ENCODE measurements at places on chromosomes 2 and 18.

DNA sequence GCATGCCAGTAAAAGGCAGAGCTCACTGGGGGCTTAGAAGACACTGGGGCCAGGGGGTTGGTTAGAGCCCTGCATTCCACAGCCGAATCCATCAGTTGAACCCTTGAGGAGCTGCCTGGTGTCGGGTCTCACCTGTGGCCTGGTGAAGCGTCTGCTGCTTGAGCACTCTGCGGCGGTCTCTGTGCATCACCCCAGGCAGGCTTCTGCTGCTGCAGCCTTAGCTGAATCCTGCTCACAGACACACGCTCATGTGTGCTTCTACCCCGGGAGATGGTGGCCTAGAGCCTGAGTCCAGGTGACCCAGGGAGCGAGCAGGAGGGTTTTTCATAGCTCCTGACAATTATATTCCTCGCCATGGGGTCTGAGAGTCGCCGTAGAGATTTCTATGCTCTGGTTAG lies 192.1 kb downstream of the MGAT5 start:
- DNase-seq, result no peak

GRCh38 chr2:65395621-65396347 lies 36.6 kb downstream of the SPRED2 start:
- DNase-seq, result no peak

- no peak for DNase-seq
These were observed 55.4 kb upstream of the ACYP2 start for GRCh38 chr2:54059986-54060385.

GRCh38 chr2:236512267-236512666 lies 57.4 kb upstream of the ACKR3 start:
- no peak for DNase-seq

DNA sequence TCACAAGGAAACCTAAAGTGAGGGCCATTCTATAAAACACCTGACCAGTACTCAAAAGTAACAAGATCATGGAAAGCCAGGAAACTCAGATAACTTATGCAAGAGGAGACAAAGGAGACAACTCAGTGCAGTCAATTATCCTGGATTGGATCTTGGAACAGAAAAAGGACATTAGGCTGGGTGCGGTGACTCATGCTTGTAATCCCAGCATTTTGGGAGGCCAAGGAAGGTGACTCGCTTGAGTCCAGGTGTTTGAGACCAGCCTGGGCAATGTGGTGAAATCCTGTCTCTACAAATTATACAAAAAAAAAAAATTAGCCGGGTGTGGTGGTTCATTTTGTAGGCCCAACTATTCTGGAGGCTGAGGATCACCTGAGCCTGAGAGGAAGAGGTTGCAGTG lies 424.5 kb upstream of the SPRED2 start:
- DNase-seq, result peak; percentile 19

DNA sequence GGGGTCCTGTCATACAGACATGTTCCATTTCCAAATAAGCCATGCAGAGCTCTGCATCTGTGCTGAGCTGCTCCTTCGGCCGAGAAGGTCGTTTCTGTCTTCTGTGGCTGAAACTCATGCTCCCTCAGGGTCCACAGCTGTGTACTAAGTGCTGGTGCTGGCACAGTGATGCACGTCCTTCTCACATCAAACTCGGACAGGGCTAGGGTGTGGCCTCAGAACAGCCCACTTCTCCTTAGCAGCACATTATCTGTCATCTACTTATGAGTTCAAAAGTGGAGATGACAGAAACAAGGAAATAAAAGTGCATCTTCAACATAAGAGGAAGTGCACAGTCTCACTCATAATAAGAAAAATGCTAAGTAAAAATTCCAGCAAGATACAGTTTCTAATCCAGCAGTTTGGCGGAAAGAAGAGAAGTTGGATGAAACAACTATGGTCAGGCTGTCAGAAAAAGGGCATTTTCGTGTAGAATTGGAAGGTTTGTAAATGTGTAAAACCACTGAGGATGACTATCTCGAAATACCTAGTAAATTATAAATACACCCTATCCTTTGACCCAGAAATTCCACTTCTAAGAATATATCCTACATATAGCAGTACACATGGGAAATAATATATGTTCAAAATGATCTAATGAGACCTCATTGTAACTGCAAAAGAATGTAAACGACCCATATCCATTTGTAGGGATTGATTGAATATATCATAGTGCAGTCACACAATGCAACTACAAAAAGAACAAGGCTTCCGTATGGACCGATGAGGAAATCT lies 53.7 kb upstream of the APCDD1 start:
- DNase-seq, result no peak

DNA sequence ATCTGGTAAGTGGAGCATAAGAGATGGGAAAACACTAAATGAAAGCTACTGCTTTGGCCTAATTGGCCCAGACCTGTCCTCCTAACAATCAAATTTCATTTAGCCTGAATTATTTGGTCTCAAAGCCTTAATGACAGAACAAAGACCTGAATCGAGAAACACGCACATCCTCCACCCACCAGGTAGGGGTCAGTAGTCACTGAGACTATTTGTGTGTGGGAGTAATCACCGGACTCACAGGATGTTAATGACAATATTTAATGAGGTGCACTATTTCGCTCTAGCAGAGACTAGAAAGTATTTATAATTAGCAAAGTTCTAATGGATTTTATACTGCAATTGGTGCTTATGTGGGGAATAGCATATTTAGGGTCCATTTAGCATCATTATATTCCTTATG lies 68.1 kb downstream of the RBM43 start:
- DNase-seq, result no peak

DNA sequence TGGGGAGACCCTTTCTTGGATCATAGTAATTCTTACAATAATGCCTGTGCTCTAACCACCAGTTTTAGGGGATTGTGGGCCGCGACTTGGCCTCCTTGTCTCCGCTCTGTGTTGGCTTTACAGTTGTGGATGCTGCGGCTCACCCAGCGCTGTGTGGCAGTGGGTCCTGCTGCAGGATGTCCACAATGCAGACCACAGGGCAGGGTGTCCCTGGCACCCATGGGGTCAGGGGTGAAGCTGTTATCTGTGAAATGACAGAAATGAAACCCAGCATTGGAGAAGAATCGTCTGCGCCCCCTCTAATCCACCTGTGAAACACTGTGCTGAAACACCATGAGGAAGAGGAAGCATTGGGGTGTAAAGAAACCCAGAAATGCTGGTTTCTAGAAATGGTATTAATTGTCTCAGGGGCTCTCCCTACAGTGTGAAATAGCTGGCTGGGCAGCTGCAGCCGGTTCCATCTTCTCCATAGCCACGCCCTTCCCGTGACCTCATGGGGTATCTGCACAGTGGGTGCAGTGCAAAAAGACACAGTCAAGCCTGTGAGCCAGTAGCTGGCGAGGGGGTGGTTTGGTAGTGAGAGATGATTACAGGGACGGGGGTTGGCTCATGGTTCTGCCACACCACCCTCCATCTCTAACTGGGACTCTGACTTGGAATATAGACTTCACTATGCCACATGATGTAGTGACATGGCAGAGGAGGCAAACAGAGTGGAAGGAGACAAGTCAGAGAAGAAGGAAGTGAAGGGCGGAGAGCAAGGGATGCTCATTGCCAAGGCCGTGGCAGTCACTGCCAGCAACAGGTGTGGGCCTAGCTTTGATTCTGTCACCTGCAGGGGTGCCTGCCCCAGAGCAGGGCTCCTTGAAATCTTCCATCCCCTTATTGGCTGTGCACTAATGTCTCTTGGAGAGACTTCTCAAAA lies 16.2 kb downstream of the INPP4A start:
- DNase-seq, result no peak

GRCh38 chr2:236743039-236743920 lies 173.7 kb downstream of the ACKR3 start:
- peak; percentile 57 for DNase-seq

DNA sequence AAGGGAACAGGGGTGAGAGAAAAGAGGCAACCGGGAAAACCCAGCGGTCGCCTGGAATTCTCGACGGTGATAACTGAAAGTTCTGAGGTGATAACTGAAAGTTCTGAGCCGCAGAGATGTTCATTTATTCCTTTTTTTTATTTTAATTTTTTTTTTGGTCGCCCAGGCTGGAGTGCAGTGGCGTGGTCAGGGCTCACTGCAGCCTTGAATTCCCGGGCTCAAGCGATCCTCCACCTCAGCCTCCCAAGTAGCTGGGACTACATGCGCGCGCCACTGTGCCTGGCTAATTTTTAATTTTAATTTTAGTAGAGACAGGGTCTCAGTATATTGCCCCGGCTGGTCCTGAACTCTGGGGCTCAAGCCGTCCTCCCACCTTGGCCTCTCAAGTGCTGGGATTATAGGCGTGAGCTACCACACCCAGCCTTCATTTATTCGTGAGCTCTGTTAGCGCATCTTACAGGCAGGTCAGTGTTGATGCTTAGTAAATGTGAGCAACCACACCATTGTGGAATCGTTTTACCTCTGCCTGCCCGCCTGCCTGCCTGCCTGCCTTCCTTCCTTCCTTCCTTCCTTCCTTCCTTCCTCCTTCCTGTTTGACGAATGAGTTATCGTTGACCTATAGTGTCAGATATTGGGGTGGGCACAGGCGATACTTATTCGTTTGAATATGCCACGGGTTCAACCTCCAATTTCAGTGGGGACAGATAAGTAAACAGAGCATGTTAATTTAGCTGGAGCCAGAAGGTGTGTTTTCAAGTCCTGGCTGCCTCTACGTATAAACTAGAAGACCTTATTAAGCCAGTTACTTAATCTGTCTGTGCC lies 557 bp upstream of the E2F6 start:
- DNase-seq, result no peak

DNA sequence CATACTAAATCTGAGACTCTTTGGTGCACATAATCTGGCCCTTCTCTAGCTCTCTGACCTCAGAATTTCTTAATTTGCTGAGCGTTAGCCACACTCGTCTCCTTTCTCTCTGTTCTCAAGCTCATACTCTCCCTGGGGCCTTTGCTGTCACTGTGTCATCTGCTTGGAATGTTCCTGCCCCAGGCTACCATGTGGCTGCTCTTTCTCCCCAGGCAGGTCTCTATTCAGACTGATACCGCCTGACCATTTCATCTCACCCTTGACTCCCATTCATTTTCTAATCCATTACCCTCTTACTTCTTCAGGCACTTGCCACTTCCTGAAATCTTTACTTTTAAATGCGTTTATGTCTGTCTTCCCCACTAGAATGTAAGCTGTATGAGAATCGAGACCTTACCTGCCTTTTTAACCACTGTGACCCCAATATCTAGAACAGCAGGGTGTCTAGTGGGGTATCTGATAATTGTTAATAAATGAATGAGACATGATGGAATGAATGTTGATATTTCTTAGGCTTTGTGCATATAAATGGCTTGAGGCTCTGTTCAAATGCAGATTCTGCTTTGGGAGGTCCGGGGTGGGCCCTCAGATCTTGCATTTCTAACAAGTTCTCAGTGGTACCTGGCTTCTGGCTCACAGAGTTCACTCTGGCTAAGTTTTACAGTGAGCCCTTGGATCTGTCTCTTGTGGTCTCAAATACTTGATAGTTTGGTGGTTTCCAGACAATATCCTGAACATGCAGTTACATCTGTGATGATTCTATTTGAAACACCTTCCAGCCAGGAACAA lies 89.9 kb upstream of the EPC2 start:
- DNase-seq, result peak; percentile 6

DNA sequence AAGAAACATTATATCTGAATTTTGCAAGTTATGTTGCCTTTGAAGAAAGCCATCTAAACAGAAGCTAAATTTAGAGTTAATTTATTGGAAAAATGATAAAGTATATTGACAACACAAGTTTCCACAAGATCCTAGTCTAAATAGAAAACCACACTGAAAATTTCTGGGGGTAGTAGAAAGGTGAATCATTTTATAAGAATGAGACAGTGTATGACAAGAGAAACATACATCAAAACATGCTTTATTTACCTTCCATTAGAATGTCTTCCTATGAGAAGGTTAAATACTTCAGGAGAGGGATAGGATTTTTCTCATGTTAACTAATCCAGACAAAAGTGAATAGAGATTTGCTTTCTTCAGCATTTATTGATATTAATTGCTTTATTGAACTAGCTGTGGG lies 1389.8 kb upstream of the ZEB2 start:
- DNase-seq, result no peak

GRCh38 chr18:13446024-13446423 lies 227.5 kb downstream of the LDLRAD4 start:
- DNase-seq, result no peak

DNA sequence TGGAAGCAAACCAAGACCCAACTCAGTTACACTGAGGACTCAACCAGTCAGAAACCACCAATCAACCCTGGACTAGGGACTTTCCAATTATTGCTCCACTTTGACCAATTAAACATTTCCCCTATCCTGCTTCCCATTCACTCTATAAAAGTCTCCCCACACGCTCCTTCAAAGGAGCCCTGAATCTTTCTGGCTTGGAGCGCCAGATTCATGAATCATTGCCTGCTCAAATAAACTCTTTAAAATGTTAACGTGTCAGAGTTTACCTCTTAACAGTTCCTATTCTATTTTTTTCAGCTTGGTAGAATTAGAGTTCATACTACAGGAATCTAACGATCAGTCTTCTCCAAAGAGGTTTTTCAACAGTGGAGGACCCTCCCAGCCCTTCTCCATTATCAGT lies 20.7 kb upstream of the SULT1C2 start:
- DNase-seq, result no peak

- DNase-seq, result peak; percentile 85
These were observed 45.0 kb upstream of the TCF4 start for GRCh38 chr18:55633032-55633431.

DNA sequence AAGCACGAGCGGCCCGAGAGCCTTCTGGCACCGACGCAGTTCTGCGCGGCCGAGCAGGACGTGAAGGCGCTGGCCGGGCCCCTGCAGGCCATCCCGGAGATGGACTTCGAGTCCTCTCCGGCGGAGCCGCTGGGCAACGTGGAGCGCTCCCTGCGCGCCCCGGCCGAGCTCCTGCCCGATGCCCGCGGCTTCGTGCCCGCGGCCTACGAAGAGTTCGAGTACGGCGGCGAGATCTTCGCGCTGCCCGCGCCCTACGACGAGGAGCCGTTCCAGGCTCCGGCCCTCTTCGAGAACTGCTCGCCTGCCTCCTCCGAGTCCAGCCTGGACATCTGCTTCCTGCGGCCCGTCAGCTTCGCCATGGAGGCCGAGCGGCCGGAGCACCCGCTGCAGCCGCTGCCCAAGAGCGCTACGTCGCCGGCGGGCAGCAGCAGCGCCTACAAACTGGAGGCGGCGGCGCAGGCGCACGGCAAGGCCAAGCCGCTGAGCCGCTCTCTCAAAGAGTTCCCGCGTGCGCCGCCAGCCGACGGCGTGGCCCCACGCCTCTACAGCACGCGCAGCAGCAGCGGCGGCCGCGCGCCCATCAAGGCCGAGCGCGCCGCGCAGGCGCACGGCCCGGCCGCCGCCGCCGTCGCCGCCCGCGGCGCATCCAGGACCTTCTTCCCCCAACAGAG lies 70.4 kb downstream of the ARHGEF33 start:
- DNase-seq, result peak; percentile 76

GRCh38 chr18:55635439-55635838 lies 47.4 kb upstream of the TCF4 start:
- no peak for DNase-seq

DNA sequence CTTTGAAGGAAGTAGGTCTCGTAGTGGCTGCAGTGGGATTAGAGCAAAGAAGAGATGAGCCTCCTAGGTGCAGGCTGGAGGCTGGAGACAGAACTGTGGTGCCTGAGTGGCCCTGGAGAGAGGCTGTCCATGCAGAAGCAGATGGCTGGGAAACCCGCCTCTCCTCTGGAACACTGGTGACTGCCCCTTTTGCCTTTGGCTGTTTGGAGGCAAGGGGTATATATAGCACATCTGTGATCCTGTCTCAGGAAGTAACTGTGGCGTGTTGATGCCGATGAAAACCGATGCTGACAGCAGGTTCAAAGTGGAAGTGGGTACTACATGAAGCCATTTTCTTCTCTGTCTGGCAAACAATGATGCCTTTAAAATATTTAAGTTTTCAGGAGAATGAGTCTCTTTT lies 43.5 kb downstream of the SLC9A2 start:
- DNase-seq, result no peak

- no peak for DNase-seq
These were observed 492.8 kb upstream of the FSIP2 start for GRCh38 chr2:185245806-185246205.

GRCh38 chr18:78001811-78002210 lies 752.2 kb downstream of the GALR1 start:
- DNase-seq, result no peak
